ENCODE measurements at places on chromosomes 5 and 9.

DNA sequence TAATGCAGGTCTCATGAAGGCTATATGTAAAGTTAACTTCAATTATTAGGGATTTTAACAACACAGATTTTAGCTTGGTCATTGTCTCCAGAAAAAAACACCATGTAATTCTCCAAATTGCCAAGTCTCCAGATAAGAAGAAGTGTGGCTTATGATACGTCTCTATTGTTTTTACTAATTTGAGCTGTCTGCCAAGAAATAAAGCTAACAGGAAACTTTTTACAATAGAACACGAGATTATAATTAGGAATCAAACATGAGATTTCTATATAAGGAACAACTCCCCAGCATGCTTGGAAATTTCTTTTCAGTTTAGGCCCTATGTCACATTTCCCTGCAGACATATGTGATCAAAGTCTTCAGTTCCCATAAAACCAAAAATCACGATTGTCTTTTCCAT lies 142.7 kb downstream of the MCTP1 start:
- no peak for DNase-seq

DNA sequence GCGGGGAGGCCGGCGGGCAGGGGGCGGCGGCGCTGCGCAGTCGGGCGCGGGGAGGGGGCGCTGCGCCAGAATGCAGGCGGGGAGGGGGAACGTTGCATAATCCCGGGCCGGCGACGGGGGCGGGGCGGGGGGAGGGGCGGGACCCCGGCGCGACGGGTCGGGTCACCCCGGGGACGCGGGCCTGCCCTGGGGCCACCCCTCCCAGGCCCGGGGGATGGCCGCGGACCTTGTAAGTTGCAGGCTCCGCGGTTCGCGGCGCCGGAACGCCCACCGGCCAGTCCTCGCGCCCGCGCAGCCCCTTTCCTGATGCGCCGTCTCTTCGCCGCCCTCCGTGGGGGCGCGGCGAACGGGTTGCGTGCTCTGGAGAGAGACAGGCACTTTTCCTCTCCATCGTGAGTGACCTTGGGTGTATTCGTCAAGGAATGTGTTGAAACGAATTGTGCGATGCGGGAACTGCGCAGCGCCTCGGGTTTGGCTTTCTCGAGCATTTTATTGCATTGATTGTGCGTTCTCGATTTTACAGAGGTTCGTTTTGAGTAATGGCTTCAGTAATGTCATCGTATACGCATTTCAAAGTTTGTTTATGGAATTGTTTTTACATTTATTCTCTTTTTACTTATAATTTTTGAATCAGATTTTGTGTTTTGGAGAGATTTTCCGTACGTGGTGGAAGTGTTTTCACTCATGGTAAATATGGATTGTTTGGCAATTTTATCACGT lies 802 bp downstream of the SPIN1 start:
- DNase-seq, result peak; percentile 4

DNA sequence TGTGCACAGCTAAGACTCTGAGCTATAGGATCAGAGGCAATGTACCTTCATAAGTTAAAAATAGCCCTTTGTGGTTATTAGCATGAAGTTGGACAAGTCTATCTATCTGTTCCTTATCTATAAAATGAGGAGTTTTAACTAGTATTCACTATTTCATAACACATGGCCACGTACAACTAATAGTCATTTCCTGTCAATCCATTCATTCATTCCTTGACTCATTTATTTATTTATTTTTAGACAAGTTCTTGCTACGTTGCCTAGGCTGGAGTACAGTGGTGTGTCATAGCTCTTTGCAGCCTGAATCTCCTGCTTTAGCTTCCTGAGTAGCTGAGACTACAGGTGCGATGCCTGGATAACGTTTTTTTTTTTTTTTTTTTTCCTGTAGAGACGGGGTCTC lies 92.1 kb downstream of the NR3C1 start:
- no peak for DNase-seq

DNA sequence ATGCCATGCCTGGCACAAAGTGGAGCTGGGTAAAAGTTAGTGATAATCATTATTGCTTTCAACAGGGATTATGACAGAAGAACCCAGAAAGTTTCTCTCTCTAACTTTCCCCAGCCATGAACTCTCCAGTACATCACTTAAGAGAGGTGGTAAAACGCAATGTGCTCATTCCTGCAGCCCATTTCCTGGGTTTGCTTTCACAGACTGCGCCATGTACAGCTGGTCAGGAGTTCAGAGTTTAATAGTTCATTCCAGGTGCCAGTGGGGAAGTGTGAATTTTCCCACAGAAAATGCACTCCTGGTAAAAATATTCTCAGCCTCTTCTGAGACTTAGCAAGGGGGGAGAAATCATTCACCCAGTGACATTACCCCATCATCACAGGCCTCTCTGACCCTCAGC lies 35.5 kb downstream of the ADAM19 start:
- DNase-seq, result no peak

GRCh38 chr5:139482050-139482889 lies at the start of gene STING1:
STING1 (minus strand) TSS chr5:139482758; CDS start chr5:139481704, 1,054 bp downstream.
- DNase-seq, result no peak

- DNase-seq, result no peak
Measured at GRCh38 chr5:96083361-96083881, 121.8 kb upstream of the ELL2 start.

GRCh38 chr5:132019857-132020555 lies 8.5 kb upstream of the ACSL6 start:
- peak; percentile 26 for DNase-seq

GRCh38 chr5:71481441-71481840 lies 26.0 kb downstream of the BDP1 start:
- no peak for DNase-seq

- no peak for DNase-seq
Measured at GRCh38 chr5:124952566-124952965, 206.1 kb upstream of the ZNF608 start.

DNA sequence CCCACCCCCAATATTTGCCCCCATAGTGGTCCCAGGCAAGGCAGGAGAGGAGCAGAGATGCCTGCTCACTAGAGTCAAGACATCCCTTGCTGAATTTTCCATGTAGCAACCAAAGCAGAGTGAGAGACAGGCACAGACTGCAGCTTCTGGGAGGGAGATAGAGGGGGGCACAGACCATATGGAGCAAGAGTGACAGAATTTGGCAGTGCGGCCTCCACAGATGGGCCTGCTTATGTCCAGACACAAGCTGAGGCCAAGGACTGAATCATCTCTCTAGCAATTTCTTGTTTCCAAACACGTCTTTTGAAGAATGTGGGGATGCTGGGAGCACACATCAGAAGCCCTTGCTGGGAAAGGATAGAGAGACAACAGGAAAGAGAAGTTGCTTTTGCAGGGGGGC lies 53.0 kb upstream of the ALDH1B1 start:
- no peak for DNase-seq

DNA sequence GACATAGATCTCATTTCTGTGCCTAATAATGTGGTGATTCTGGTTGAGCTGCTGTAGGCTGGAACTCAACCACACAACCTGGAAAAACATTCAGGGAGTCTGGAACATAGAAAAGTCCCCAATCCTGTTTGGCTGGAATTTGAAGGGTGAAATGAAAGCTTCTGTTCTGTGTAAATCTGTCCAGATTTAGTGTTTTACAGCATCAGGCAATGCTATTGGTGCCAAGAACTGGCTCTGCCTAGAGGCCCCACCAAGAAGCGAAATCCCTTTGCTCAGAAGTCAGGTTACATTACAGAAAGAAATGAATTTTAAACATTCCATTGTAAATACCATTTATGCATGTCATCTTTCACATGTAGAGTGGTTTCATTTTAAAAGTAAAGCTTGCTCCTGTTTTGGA lies 56.3 kb downstream of the TMEM174 start:
- no peak for DNase-seq

GRCh38 chr5:3590967-3591900 lies 4.4 kb upstream of the IRX1 start:
- no peak for DNase-seq

- DNase-seq, result no peak
Measured at GRCh38 chr5:87127956-87128687, 139.6 kb upstream of the RASA1 start.

GRCh38 chr5:146342882-146343865 lies 4.5 kb downstream of the POU4F3 start:
- DNase-seq, result no peak

DNA sequence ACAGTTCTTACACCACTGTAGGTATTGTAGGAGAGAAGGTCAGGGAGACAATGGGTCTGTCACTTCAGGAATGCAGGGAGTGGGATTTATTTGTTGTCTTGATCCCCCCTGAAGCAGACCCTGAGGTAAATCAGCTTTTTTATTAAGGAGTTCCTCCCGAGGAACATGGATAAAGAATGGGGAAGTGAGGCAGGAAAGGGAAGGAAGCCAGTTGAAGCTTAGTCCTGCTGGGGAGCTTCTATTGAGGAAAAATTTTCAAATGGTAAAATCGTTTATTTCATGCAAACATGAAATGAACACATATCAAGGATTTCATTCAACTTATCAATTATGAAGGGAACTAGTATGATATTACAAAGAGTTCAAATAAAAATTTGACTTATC lies 318.6 kb upstream of the PIK3R1 start:
- no peak for DNase-seq

DNA sequence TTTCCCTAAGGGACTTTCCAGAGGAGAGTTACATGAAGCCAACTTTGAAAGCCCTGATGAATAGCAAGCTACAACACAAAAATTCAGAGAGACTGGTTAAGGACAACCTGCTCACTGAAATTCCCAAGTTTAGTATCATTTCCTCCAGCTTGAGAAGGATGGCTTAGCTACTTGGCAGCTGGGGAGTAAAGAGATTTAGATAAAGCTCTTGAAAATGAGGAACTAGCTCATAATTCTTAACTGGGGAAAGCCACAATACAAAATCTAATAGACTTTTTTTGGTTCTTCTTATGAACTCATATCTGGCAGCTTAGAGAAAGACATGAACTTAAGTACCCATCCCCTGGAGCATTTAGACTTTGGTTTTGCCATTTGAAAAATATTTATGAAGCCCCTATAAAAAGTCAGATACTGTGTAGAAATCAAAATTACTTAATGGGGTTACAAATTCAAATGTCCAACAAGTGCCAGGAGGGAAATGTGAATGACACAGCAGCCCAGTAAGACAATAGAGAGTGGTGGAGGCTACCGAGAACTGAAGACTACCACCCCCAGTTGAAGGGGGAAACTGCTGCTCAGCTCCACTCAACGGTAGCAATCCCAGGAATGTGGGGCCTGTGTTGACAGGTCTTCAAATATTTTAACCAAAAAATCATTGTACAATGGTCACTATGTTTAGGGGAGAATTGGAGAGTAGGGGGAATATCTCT lies 79.4 kb upstream of the ADRB2 start:
- DNase-seq, result no peak

DNA sequence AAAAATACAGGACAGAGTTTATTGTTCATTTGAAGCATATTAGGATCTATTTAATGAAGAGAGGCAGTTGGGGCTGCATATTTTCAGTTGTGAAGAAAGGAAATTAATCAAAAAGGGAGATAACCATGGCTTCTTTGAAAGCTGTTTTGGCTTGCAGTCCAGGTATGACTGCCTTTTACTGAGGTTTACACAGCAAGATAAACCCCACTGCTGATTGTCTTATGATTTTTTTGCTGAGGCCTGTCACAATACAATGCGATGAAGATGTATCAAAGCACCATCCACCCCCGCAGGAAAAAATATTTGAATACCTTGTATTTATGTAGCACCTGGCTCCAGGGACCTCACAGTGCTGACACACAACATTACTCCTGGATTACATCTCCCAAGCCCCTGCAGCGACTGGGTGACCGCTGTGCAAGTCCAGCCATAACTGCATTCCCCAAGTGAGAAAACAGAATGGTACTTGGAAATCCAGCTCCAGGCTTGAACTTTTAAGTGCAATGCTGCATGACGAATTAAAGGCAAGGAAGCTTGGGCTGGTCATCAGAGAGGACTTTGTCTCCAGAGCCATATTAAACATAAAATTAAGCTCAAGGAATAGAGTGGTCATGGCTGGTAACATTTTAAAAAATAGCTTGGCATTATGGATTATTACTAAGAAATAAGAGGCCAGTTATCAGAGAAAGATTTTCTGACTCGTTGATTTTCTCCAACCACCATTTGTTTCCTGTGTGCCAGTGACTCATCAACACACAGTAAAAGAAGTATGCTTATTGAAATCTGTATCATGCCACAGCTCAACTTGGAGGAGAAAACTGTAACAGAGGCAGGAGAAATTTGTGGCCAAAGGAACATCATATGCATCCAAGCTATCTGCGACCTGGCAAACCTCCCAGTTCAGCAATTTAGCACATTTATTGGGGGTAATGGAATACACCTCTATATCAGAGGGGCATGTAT lies 374.2 kb downstream of the MAN2A1 start:
- no peak for DNase-seq

GRCh38 chr9:95778957-95779356 lies 96.5 kb upstream of the ERCC6L2 start:
- DNase-seq, result no peak

- DNase-seq, result no peak
Measured at GRCh38 chr9:78236551-78236910, 656 bp downstream of the CEP78 start.

- DNase-seq, result no peak
Measured at GRCh38 chr5:173583346-173583745, 33.1 kb downstream of the BOD1 start.

DNA sequence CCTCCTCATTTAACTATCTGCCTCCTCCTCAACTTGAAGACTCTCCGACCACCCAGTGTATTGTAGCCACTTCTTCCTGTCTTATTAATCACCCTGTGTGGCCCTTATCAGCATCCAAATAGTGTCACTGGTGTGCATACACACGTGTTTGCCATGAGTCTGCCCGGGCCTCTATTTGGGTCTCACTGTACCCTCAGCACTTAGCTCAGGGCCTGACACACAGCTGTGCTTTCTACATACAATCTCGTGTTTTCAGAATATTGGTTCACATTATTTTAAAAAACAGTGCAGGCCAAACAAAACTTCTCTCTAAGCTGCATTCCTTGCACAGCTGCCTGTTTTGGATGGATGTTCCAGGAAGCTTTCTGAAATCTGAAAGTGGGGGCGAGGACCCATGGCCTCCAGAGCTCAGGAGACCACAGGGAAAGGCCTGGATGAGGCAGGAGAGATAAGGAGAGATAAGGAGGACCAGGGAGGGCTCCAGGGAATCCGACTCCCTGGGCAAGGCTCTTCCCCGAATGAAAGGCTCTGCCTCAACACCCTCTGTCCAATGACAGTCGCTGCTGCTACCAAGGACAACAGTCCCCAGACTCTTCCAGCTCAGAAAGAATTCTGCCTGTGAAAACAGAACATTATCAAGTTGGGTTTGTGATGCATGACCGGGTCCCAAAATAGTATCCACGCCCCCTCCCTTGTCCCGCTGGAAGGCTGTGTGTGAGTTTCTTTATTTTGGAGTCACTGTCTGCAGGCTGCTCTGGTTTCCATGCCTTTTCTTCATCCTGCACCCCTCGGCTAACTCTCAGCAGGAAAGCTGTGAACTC lies 255.6 kb downstream of the NSG2 start:
- DNase-seq, result no peak
